NCI-H345 (cell line): ENCODE measurements at places on chromosomes 2 and 18.

GRCh38 chr2:88049622-88050021 lies 6.0 kb downstream of the KRCC1 start:
- DNase-seq = no peak

GRCh38 chr18:51137891-51138290 lies 59.6 kb downstream of the MEX3C start:
- DNase-seq = no peak

GRCh38 chr2:189681203-189681602 lies 6.7 kb downstream of the ANKAR start:
- no peak for DNase-seq

DNA sequence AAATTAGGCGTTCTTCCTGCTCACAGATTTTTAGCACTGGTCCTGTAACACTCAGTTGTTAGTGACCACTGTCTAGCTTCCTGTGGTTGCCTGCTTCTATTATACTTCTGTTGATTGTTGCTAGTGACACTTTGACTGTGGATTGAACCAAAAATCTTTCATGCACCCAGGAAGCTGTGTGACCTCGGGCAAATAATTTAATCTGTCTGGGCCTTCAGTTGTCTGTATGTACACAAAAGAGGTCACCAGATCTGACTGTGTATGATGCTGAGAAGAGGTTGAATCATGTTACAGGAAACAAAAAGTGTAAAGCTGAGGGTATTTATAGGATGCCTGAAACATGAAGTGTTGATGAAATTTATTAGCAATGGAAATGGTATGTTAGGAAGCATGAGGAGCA lies 12.7 kb downstream of the ICOS start:
- DNase-seq = no peak

DNA sequence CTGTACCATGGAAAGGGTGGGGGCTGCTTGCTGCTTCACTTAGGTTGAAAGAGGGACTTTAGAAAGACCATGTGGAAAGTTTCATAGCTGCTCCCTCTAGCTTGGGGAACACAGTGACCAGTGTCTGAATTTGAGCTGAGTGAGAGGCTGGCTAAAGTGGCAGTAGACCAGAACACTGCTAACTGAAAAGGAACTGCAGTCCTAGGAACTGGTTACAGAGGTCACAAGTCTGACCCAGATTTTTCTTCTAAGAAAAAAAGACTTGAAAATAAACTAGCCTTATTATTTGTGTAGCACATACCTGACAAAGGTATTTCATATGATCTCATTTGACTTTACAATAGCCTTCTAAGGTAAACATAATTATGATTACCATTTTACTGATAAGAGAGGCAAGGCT lies 153.6 kb downstream of the FSHR start:
- DNase-seq = no peak

GRCh38 chr2:158478816-158479215 lies 22.1 kb downstream of the PKP4 start:
- DNase-seq = no peak

- DNase-seq = no peak
Observed at GRCh38 chr2:16067866-16068551, 127.7 kb downstream of the MYCN start.

- no peak for DNase-seq
Observed at GRCh38 chr2:232349546-232349945, 29.0 kb upstream of the ALPP start.

DNA sequence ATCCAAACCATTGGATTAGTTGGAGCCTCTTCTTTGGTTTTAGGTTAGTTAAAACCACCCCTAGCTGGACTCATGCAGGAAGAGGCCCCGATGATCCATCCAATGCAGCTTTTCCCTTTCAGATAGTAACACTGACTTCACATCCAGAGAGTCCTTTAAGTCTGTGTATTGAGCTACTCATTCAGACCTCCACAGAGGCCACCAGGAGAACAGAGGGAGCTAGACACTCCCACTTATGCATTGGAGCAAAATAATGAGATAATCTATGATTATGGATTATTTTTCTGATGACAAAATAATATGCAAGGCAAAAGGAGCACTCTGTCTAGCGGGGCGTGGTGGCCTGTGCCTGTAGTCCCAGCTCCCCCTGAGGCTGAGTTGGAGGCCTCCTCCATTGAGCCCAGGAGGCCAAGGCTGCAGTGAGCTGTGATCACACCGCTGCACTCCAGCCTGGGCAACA lies 1.6 kb upstream of the ROCK2 start:
- DNase-seq = no peak

- no peak for DNase-seq
Observed at GRCh38 chr2:113237604-113238160, 41.0 kb downstream of the PAX8 start.

DNA sequence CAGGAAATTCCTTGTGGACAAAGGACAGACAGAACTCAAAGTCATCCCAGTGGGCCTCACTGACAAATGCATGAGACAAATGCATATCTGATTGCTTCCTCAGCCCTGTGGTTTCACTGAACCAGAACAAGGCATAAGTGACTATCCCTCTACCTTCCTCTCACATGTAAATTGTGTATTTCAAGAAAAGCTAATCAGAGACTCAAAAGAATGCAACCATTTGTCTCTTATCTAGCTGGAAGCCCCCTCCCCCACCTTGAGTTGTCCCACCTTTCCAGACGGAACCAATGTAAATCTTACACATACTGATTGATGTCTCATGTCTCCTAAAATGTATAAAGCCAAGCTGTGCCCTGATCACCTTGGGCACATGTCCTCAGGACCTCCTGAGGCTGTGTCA lies 102.0 kb upstream of the TMEM200C start:
- no peak for DNase-seq

GRCh38 chr2:12300019-12300602 lies 416.6 kb upstream of the TRIB2 start:
- no peak for DNase-seq

DNA sequence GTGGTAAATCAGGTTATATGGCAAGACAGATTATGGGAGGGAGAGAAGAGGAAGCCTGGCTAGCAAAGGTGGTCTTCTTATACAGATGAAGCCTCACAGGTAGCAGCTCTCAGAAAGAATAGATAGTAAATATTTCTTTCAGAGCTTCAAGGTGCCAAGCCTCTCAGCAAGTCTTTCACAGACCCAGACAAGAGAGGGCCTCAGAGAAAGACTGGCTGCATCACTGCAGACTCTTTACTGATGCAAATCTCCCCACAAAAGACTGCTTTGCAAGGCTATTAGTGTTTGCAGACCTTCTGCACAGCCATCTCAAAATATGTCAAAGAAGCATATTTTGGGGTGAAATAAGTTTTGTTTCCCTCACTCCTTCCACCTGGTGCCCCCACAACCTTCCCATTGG lies 372.4 kb upstream of the RND3 start:
- DNase-seq = peak; percentile 15

GRCh38 chr2:229526951-229527350 lies 187.4 kb downstream of the DNER start:
- DNase-seq = no peak

GRCh38 chr2:207238831-207239701 lies 73.3 kb upstream of the KLF7 start:
- no peak for DNase-seq

DNA sequence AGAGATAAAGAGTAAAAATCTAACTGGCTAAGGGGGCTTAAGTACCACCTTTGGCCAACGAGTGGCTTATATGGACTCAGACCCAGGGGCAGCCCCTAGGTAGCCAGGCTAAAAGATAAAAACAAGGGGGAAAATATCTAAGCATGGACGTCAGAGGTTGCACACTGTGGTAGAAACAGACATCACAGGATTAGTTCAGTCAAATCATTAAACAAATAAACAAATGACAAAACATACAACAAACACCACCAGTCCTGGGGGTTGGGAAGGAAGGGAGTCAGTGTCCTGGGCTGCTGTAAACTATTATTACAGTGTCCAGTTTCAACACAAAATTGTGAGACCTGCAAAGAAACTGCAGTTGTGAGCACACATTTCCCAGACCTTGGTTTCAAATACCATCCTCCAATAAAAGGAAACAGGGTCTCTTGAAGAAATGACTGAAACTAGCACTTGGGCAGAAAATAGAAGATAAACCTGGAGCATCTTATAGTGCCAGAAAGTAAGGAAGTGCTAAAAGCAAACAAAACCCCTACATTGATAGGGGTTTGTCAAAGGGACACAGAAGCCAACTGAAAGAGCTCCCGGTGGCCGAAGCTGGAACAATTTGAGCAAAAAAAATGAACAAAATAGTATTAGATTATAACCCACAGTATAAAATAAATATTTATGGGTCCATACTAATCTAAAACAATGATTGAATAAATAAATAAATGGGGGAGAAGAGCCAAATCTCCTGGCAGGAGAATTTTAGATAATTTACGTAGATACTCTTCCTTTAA lies 154.8 kb upstream of the KLF7 start:
- no peak for DNase-seq

- peak; percentile 99 for DNase-seq
Observed at GRCh38 chr2:4272261-4272858, 569.0 kb downstream of the DCDC2C start.

DNA sequence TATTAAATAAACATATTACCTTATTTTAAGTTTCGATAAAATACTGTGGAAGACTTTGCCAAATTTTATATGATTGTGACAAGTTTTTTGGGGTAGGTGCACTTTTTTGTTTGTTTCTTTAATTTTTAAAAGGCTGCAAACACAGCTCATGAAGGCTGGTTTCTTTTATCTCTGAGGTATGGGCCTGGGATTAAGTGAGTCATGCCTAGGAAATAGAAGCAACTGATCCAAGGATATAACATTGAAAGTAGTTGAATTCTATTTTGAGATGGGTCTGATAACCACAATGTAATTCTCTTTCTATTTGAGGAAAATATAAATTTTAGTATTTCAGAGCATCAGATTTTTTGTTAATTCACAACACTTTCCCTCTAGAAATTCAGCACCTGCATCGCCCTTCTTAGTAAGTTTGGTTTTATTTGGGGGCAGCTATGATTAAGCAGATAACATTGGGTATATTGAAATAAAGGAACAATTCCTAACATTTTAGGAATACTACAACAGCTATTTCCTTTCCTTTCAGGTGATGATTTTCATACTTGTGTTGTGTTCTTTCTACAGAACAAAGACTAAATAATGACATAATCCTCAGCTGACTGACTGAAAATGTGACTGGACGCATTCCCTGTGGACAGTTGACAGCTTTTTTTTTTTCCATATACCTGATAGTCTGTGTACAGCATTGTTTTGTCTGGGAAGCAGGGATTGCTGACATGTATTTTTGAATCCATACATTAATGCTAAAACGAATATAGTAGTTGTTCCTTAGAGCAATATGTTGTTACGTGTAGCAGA lies 16.8 kb downstream of the RBM45 start:
- no peak for DNase-seq

- DNase-seq = no peak
Observed at GRCh38 chr18:8705961-8706790, 820 bp downstream of the MTCL1 start.

- no peak for DNase-seq
Observed at GRCh38 chr2:61671561-61672315, 133.6 kb upstream of the XPO1 start.

- no peak for DNase-seq
Observed at GRCh38 chr2:204172145-204172600, 235.6 kb downstream of the ICOS start.

DNA sequence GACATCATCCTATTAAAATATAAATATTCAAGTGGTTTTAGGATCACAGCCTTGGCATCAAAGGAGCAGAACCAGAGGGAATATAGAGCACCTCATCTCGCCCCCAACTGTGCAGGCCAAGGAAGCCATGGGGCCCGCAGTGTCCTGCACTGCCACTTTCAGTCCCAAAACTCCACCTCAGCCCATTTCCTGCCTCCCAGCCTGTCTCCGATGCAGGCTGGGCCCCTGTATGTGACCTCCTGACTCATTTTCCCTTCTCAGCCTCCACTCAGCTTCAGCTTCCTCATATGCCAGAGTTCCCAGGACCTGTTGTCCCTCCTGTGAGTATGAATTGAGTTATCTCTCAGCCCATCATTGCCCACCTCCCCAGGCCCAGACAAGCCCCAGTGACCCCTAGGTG lies 72.9 kb upstream of the GLI2 start:
- no peak for DNase-seq

DNA sequence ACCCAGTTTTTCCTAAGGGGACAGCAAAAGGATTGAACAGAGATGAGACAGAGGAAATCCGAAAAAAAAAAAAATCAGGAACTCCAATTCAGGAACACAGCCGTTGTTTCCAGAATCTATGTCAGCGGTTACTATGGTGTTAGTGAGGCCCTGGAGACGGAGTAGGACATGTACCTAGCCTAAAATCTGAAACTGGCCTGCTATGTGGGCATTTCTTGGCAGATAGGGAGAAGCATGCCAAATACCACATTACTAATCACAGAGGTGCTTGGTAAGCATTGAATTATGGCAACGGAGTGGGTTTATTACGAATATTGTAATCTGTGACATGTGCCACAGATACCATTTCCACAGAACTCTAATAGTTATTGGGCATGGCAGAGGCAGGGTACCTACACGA lies 530.6 kb downstream of the CCDC85A start:
- no peak for DNase-seq

DNA sequence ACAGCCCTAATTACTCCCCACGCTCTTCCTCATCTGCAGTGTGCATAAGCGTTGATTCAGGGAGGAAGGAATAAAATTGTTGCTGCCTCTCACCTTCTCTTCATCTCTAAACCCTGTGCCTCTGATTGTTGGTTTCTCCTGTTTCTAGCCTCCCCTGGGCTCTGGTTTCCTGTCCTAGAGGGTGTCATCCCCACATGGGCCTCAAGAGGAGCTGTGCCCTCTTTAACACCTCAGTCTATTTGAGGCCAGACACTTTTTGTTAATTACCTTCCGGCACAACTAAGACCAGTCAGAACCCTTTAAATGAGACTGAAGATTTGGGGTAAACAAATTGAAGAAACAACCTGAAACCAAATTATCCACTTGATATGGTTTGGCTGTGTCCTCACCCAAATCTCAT lies 9.7 kb downstream of the CTAGE1 start:
- no peak for DNase-seq

DNA sequence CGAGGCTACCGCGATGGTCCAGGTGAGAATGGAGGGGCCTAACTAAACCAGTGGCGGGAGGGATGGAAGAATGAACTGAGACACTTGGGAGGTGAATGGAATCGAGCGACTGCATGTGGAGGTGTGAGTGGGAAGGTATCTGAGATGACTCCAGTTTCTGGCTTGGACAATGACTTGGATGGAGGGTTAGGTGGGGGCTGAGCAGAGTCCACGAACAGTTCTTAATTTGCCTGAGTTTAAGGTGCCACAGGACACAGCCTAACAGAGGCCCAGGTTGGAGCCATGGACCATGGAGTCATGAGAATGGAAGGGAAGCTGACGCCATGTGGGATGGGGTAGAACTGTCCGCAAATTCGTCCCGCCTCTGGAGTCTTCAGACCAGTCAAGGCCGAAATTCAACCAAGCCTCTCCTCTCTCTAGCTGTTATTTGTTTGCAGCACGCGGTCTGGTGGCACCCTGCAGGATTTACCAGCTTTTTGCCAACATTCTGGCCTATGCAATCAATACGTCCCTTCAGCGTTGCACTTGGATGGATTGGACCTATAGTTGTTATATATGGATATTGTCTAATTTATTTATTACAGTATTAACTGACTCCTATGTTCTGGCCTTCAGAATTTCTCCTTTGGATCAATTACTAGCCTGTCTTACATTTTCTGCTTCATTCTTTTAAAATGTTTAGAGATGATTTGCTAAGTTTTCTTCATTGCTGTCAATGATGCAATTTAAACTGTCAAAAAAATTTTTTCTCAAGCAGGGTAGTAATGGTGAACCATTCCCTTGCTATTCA lies 940 bp upstream of the BOLA3 start:
- no peak for DNase-seq
